ENCODE measurements at places on chromosomes 11 and 22.
A peak's percentile ranks its signal among the peaks of the same experiment; 100 is the strongest.

- DNase-seq: no peak
Observed at GRCh38 chr11:104858882-104859775, 39.1 kb downstream of the CASP12 start.

DNA sequence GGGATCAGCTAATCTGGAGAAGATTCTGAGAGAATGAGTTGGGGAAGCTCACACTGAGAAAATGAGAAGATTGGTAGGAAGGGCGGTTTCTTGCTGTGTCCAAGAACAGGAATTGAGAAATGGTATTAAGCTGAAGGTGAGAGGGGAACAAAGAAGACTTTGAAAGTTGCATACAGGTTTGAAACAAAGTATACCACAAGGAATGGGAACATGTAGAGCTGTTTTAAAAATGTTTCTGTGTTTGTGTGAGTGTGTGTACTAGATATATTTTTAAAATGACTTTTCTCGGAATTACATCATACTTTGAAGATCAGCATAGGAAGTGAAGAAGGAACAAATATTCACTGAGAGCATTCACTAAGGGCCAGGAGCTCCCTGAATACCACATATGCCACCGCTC lies 24.4 kb upstream of the IZUMO1R start:
- no peak for DNase-seq

DNA sequence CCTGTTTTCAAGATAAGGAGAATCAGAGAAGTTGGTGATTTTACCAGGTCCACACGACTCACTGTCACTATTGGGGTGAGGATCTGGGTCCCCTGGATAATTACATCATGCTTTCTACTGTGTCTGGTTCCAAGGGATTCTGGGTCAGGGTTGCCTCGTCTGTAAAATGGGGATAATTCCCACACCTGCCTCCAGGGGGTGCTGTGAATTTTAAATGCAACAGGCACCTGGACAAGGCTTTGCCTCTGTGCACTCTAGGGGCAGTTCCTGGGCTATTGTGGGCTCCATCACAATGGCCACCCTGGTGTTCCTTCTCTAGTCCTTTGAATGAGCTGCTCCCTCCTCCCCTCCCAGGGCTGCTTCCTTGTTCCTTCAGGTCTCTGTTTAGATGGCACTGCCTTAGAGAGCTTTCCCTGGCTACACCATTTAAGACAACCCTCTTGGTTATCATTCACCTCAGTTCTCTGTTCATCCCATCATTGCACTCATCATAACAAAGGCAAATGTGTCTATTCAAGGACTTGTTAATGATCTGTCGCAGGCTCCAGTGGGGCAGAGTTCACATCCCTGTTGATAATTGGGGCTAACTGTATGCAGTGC lies 178.6 kb downstream of the MIAT start:
- peak; percentile 29 for DNase-seq

- no peak for DNase-seq
Observed at GRCh38 chr11:36509201-36509639, 852 bp downstream of the TRAF6 start.

GRCh38 chr11:88280673-88281316 lies 56.7 kb downstream of the CTSC start:
- no peak for DNase-seq

- no peak for DNase-seq
Observed at GRCh38 chr11:57742087-57742452, 779 bp downstream of the SELENOH start.

GRCh38 chr11:62012451-62012831 lies 45.0 kb upstream of the FTH1 start:
- no peak for DNase-seq

DNA sequence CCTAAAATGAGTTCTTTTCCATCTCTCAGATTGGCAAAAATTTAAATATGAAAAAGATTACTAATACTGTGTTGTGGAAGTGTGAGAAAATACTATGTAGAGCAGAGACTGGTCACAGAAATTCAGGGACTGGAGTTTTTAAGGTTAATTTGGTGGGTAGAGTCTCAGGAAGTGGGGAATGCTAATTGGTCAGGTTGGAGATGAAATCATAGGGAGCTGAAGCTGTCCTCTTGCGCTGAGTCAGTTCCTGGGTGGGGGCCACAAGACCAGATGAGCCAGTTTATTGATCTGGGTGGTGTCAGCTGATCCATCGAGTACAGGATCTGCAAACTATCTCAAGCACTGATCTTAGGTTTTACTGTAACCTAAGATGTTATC lies 29.4 kb upstream of the TMEM86A start:
- DNase-seq: no peak

GRCh38 chr11:15286465-15286864 lies 171.7 kb downstream of the INSC start:
- DNase-seq: no peak

DNA sequence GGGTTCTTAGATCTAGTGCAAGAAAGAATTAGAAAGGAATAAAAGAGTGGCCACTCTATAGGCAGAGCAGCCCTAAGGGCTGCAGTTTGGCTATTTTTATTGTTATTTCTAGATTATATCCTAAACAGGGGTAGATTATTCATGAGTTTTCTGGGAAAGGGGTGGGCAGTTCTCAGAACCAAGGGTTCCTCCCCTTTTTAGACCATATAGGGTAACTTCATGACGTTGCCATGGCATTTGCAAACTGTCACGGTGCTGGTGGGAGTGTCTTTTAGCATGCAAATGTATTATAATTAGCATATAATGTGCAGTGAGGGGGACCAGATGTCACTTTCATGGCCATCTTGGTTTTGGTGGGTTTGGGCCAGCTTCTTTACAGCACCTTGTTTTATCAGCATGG lies 44.6 kb downstream of the METTL15 start:
- no peak for DNase-seq

- no peak for DNase-seq
Observed at GRCh38 chr11:13666708-13667107, 1.8 kb upstream of the FAR1 start.

DNA sequence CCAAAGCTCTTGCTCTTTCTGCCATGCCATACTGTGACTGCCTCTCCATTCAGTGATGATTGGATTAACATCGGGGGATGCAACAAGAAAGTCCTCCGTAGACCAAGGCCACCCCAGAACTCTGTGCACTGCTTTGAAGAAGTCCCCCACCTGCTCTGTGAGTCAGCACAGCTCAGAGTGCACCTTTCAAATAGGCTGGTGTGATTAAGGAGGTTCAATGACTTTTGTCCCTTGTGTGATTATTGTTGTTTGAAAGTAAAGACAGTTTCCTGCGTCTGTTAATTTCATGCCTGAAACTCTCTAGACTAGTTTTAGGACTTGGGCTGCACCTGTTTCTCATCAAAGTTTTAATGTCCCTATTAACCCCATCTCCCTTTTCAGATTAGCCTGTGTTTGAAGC lies 33.0 kb upstream of the DBX1 start:
- DNase-seq: no peak

GRCh38 chr22:49966774-49967705 lies 6.5 kb downstream of the PIM3 start:
- no peak for DNase-seq

DNA sequence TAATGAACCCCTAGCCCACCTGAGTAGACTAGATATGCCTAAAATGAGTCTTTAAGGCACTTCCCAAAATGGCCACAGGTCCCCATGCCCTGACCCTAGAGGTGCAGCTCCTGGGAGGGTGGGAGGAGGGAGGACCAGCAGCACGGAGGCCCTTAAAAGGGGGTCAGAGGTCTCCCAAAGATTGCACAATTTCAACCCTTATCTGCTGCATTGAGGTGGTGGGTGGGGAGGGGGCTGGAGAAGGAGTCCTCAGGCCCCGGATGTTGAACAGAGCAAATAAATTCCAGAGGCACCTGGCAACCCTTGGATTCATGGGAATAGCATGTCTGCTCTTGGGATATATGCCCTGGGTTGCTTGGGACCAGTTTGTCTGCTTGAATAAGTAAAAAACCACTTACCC lies 57.6 kb downstream of the NAV2 start:
- DNase-seq: no peak

- DNase-seq: no peak
Observed at GRCh38 chr11:57397394-57397990, 7.0 kb upstream of the PRG2 start.

- DNase-seq: no peak
Observed at GRCh38 chr11:101363706-101364275, 220.0 kb downstream of the TRPC6 start.

DNA sequence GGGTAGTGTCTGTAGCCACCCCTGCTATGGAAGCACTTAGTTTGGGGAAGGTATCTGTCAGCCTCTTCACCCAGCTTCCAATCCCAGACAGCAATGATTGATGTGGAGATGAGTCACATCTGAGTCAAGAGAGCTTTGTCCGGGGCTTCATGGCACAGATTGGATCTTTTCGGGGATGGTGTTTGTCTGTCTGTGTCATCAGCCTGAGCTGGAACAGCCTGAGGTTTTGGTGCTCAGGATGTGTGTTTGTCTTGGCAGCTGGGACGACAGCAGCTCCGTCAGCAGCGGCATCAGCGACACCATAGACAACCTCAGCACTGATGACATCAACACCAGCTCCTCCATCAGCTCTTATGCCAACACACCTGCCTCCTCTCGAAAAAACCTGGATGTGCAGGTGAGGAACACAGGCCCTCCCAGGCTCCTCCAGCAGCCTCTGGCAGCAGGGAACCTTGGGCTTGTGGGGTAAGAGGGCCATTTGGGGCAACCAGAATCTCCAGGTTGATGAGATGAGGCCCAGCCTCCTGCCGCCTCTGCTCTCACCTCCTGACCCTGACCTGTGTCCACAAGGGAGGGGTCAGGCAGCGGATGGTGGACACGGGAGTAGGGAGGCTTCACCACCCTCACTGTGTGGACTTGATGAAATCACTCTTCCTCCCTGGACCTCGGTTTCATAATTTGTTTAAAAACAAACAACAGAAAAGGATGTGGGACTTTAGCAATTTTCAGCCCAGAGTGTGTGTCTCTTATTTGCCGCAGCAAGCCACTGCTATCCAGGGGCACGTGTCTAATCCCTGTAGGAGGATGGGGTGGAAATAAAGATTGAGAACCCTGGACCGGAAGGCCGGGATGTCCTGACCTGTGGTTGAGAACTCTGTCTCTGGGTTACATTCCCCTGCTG lies 124.3 kb downstream of the DBX1 start:
- no peak for DNase-seq

DNA sequence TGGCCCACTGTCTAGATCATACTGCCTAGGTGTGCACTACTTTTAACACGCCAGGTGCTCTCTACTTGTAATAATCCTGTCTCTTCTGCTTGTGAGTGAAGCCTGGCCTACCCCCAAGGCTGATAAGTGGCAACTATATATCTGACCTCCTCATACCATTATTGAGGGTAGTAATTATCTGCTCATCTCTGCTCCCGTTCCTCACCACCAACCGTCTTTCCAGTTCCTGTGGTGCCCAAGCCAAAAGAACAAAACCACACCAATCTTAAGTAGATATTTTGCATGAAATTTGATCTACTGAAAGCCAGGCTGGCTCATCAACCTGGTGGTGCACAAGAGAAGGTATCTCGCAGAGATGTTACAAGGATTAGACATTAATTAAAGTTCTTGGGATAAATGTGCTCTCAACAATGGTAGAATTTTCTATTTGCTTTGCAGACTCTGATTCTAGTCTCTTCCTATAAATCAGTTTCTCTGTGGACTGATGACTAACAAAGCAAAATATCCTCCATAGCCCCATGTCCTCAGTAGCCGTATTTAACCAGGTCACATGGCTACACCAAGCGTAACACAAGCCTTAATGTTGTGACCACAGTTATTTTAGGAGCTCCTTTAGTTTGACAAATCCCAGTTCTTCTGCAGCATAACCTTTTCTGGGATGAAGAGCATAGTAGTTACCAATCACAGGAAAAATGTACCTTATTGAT lies 267.2 kb downstream of the NTM start:
- no peak for DNase-seq

GRCh38 chr22:37545703-37546436 lies 14.4 kb upstream of the CDC42EP1 start:
- DNase-seq: no peak

GRCh38 chr22:29722587-29722986 lies 2.8 kb downstream of the CABP7 start:
- no peak for DNase-seq

- DNase-seq: no peak
Observed at GRCh38 chr22:43433451-43434274, 21.8 kb downstream of the MPPED1 start.

DNA sequence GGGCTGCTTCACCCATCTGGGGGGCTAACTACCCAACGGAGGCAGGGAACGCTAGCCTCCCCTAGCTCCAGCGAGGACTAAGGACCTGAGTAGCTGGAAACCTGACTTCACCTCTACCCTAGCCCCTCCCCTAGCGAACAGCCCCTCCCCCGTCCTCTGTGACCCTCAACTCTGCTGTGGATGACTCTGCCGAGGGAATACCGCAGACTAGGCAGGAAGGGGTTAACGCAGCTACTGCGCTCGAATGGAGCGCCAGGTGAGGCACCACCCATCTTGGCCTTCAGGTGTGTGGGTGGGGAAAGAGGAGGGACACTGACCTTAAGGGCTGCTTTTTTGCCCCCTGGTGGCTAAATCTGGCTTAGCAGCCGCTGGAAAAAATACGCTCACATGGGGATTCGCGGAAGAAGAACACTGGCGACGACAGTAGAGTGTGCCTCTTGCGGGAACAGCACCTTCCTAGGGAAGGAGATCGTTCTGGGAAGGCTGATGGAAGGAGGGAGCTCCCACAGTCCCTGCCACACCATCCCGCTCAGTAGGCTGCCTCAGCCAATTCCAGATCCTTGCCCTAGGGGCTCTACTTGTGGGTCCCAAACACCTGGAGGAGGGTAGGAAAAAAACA lies 4.5 kb upstream of the BCL9L start:
- DNase-seq: peak; percentile 83

- DNase-seq: no peak
Observed at GRCh38 chr11:91164452-91164822, 941.6 kb upstream of the CHORDC1 start.

DNA sequence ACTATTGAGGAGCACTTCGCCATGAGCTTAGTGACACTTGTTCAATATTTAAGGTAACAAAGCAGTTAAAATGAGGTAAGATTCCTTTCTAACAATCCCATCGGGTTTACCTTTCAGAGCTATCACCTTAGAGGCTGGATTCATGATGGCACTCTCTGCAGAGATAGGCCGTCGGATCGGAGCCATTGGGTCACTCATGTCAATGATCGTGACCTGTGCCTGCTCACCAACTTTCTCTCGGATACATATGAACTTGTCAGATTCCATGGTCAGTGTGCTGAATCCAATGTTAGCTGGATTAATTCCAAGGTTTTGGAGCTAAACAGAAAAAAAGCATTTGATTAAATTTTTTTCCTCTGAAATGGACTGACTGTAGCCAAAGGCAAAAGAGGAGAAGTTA lies 16.0 kb downstream of the CLTCL1 start:
- no peak for DNase-seq

- no peak for DNase-seq
Observed at GRCh38 chr11:10646005-10646404, 47.5 kb downstream of the IRAG1 start.

- no peak for DNase-seq
Observed at GRCh38 chr11:35826949-35827348, 116.9 kb upstream of the LDLRAD3 start.
